ENCODE measurements at places on chromosomes 7 and 10.

- no peak for DNase-seq
Observed at GRCh38 chr7:140702774-140703173, 6.3 kb downstream of the NDUFB2 start.

DNA sequence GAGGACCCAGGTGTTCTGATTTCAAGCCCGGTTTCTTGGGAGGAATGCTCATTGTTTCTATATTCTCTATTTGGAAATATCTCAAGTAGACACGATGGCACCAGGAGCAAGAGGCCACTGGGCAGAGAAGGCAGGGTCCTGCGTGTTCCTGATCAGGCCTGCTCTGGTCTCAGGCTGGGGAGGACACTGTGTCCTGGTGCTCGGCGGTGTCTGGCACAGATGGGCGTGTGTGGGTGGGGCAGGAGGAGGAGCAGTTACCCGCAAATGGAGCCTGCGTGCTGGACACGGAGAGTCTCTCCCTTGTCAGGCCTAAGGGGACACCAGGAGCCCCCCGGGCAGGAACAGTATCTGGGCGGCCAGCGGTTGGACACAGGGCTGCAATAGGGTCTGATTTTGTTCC lies 25.9 kb upstream of the GOLGA7B start:
- DNase-seq, result no peak

- DNase-seq, result no peak
Observed at GRCh38 chr7:80370587-80370986, 141.3 kb downstream of the GNAT3 start.

- peak; percentile 54 for DNase-seq
Observed at GRCh38 chr10:75187961-75188426, 22.6 kb upstream of the VDAC2 start.

DNA sequence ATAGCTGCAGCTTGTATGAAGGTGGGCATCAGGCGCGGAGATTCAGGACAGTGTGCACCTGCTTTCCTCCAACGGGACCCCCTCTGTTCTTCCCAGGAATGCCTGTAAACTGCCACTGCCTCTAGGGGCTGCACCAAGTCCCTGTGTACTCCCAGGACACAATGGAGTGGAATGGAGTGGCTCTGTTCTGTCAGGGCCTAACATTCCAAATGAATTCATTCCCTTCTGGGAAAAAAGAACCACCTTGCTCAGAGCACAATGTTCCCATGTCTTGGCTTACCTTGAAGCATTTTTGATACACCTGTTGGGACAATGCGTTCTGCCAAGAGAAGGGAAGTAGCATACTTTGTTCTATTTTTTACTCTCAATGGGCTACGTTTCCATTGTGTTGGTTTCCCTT lies 339.4 kb downstream of the FRMD4A start:
- DNase-seq, result no peak

DNA sequence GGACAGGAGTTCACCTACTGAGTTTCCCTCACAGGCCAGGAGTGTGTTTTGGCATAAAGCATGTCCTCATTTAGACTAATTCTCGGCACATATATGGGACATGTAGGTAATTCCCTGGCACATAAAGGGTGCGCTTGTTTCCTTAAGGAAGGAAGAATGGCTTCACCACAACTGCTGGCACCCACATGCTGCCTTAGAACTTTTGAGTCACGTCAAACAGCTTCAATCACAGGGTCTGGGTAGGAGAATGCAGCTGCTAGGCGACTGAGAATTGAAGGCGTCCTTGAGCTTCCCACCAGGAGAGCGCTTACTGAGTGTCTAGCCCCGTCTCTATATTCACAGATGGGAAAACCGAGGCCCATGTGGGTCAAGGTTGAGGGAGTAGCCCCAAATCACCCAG lies 146.1 kb downstream of the CHN2 start:
- no peak for DNase-seq

DNA sequence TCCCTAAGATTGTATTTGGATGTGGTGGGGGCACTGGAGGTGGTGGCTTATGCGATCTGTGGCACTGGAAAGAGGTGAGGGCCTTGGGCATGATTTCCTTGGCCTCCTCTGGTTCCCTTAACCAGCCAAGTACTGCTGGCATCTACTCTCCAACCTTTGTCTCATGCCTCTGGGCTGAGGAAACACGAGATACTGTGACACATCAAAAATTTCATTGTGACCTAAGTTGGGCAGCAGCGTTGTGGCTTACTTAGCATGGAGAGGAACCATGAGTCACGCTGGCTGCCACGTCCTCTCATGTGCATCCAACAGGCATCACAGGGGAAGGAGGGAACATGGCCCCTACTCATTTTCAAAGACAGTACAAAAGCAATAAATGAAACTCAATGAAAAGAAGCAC lies 29.7 kb upstream of the GSDME start:
- no peak for DNase-seq

DNA sequence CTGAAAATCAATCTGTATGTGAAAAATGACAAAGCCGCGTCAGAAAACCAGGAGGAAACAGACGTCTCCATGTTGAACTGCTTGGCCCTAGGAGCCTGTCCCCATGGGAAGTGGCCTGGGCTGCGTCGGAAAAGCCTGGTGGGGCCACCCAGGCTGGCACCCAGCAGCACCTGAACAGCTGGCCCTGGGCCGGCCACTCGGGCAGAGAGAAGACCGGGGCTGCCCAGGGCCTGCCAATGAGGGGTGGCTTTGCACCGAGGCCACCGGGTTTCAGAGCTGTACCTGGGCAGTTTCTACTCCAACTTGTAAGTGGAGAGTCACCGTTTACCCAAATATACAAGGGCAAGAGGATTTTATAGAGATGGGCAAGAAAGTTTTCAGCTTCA lies 1.1 kb upstream of the FUOM start:
- DNase-seq, result no peak

DNA sequence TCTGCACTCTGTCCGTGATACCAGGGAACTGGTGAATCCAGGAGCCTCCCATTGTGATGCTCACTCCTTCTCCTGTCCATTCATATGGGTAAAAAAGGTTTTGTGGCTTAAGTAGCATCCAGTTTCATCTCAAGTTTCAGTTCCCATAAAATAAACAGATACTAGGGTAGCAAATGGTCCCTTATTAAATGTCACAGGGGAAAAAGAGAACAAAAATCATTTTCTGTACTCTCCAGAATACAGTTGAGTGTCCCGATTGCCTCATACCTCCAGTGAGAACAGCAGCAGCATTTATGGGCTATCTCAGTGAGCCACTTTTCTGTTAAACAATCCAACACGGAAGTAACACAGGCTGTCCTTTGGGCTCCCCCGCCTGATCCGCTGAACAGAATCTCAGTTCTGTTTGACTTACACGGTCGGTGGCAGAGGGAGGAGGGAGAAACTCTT lies 179.6 kb downstream of the CELF2 start:
- no peak for DNase-seq

GRCh38 chr7:2042650-2043049 lies 190.1 kb downstream of the MAD1L1 start:
- DNase-seq, result no peak

DNA sequence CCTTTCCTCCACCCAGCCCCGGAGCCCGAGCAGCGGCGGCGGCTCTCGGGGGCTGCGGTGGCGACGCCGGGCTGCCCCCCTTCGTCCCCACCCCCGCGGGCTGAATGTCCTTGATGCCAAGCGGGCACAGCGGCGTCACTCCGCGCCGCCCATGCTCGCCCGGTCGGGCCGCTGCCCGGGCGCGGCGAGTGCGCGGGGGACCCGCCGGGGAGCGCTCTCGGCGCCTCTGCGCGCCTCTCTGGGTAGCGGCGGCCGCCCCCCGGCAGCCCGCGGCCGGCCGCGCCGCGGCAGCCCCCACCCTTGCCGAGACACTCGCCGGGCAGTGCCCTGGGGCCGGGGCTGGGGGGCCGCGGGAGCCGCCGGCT lies 433 bp upstream of the PLXNA4 start:
- peak; percentile 8 for DNase-seq

DNA sequence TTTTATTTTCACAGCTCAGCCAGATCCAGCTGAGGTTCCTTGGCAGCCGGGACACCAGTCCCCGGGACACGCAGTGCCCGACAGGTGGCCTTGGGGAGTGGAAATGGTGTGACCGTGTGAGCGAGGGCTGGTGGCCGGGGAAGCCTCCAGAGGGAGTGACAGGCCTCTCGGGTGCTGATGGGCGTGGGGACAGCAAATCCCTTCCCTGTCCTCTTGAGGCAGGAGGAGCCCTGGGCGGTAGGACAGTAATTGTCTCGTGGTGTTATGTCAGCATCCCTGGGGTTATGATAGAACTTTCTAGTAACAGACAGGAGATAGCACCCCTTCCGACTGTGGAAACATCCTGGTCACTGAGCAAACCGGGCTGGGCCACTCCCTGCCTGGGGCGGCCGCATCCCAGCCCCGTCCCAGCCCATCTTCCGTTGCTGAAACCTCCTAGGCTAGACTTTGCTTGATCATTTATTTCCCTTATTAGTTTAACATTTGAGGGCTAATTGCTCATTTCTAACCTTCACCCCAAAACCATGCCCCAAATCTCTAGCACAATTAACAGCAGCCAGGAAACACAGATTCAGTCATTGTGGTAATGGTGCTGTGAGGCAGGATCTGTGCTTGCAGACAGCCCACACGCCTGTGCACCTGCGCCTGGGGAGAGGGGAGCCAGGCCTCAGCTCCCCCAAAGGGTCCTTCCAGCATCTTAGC lies 63.3 kb downstream of the ELFN1 start:
- DNase-seq, result no peak

GRCh38 chr7:473211-473734 lies 46.4 kb downstream of the PDGFA start:
- DNase-seq, result no peak

- DNase-seq, result no peak
Observed at GRCh38 chr10:115164220-115164619, 71.1 kb downstream of the ATRNL1 start.

- no peak for DNase-seq
Observed at GRCh38 chr7:127810696-127811660, 159.0 kb downstream of the SND1 start.

- DNase-seq, result no peak
Observed at GRCh38 chr10:31896968-31897384, 31.7 kb downstream of the ARHGAP12 start.

GRCh38 chr10:122149561-122150505 lies 121.3 kb upstream of the BTBD16 start:
- no peak for DNase-seq

- DNase-seq, result no peak
Observed at GRCh38 chr7:80537091-80537490, 25.2 kb upstream of the GNAT3 start.

DNA sequence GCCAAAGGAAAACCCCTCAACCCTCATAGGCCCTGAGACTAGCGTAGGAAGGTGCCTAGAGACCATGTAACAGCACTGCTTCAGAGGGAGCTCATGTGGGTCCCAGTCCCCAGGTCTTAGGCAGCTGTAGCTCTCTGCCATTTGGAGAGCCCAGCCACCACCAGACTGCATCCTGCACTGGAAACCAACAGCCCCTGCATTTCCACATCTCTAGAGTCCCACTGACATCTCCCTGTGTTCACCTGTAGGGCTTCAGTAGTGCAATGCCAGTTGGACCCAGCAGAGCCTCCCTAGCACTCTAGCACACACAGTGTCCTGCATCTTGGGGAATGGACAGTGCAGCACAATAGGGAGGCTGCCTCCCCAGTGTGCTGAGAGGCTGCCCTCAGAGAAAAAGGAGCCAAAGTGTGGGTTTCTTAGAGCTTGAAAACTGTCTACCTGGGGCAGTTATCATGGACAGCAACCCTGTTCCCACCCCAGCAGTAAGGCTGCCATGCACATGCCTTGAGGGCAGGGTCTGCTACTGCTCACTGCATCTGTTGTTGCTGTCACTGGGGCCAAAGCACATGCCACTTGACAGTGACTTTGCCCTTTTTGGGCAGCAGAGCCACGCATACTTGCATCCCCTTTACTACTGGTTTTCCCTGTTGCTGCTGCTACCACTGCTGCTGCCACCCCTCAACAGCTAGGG lies 46.7 kb upstream of the ANTXRL start:
- no peak for DNase-seq

GRCh38 chr7:117654780-117655179 lies 175.0 kb downstream of the CFTR start:
- DNase-seq, result no peak

GRCh38 chr10:17383801-17384555 lies 70.4 kb downstream of the ST8SIA6 start:
- no peak for DNase-seq

- DNase-seq, result no peak
Observed at GRCh38 chr10:71651928-71652327, 67.7 kb downstream of the C10orf105 start.

Data from stimulated activated naive CD8-positive, alpha-beta T cell treated with anti-CD3 and anti-CD28 coated beads, Interleukin-15, Interleukin-2, amounts not matched to agents 100 U/mL and 50 U/mL, for 24 hours (primary cell).